IPS DF 6.9 (cell line): ENCODE measurements at places on chromosomes 3 and 15.

GRCh38 chr15:72861354-72861910 is 77.9 kb upstream of the ADPGK start:
- no peak for DNase-seq

DNA sequence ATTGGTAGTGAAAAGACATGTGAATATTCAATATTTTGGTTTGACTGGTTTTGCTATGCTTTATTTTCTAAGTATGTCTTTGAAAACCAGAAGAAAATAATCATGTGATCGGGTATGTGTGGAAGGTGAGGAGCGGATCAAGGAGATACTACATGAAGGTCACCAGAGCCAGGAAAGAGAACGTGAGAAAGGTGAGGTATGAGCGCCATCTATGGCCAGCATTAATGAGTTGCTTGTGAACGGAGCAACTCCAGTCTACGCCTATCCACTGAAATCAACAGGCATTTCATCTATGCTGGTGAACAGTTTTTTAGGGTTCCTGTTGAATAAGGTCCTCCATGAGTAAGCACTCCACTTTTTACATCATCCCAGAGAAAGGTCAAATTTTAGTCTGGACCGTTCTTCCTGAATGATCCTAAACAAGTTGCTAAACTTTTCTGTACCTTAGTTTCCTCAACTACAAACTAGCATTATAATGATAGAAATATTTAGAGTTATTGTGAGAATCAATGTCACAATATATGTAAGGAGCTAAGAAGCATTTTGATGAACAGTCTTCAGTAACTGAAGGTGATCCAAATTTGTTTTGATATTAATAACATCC is 1435.2 kb upstream of the CADM2 start:
- DNase-seq: peak; percentile 74

GRCh38 chr3:195893044-195893395 is 15.3 kb downstream of the TNK2 start:
- DNase-seq: no peak

GRCh38 chr15:90266061-90266431 is 574 bp downstream of the NGRN start:
- no peak for DNase-seq

- DNase-seq: no peak
These were observed 329.2 kb downstream of the GRM7 start for GRCh38 chr3:7190095-7190494.

DNA sequence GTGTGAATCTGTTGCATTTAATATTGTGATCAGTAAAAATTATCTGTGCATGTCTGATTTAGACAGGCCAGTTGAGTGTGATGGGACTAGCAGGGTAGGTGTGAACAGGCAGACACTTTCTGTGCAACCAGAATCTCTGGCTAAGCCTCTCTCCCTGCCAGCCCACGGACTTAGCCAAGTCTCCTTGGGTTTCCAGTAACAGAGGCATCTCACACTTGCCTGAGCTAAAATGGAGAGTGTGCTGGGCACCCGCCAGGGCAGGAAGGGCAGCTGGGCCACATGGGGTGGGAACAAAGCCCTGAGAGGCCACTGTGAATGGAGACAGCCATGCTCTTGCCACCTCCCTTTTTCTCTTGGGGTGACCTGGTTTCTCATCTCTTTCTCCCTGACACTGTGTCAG is 12.5 kb upstream of the RPS27L start:
- no peak for DNase-seq
